Forelimb muscle (tissue), 1 donor: ENCODE measurements at places on chromosomes 5 and 9. TPM values are rescaled to one million over a fixed set of nuclear protein-coding genes. Genes with fewer than 3 reads are reported as not detected.
A peak's percentile ranks its signal among the peaks of the same experiment; 100 is the strongest.

DNA sequence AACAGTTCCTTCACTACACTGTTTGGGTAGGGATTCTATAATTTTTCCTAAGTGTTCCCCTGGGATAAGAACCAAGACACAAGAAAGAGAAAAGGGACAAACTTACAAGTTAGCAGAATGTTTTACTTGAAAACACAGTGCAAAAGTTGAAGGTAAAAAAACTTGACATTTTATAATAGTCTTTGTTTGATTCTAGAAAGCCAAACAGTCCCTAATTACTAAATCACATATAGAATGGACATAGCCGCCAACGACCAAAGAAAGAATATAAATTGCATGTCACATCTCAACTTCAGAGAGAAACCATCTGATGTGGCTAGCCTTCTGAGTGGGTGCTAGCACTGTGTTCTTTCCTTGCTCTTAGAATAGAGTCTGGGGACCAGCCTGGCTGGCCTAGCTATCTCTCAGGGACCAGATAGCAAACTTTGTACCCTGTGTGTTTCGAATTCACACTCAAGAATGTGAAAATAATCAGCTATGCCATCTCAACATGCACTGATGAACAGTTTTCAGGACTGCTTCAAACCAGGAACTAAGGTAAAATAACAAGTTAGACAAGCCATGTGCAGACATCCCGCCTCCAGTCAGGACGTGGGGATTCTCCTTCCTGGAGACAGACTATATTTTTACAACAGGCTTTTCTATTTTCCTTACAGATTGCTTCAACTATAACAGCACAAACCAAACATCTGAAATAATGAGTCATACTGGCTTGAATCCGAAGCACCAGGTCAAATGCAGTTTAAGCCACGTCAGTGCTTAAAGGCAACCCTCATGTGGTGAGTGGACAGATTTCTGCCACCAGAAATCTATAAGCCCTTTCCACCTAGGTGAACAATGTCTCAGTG is 53.7 kb downstream of the LHFPL2 start:
- peak; percentile 95 for DNase-seq

- DNase-seq: no peak
Measured at GRCh38 chr9:136403538-136403914, 3.6 kb upstream of the SNAPC4 start.

The FRMPD1 gene
- polyA plus RNA-seq: 12.5 TPM

DNA sequence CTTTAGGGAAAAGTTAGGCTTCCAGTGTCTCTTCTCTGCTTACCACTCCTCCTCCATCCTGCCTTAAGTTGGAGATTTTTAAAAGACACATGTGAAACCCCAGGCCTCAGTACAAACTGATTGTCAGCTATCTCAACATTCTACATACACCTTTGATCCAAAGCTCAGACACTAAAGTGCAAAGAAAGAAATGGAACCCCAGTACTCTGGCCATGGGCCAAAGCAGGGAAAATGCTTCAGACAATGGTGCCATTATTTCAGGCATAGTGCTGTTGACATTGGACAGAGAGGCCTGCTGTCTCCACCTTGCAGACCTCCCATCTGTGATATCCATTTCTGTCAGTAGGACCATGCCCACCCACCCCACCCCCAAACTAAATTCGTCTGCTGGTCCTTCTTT is 49.1 kb downstream of the G3BP1 start:
- no peak for DNase-seq

DNA sequence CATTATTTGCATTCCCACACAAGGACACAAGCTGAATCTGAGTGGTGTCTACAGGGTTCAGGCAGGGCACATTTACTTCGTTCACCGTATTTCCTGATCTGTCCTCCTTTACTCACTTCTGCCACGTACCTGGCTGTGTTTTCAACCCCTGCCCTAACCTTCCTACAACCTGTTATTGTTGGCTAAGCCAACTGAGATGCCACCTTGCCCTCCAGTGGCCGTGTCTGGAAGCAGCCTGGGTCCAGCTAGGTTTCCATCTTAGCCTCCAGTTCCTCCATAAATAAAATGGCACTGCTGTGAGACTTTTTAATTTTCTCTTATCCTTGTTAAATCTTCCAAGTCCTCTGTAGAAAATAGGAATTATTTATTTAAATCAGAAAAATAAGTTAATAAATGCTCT is 64.8 kb downstream of the ATP10B start:
- DNase-seq: no peak

The TEX10 gene
- 21.6 TPM for polyA plus RNA-seq

- DNase-seq: no peak
Measured at GRCh38 chr5:141040093-141040770, 10.9 kb upstream of the PCDHB1 start.

DNA sequence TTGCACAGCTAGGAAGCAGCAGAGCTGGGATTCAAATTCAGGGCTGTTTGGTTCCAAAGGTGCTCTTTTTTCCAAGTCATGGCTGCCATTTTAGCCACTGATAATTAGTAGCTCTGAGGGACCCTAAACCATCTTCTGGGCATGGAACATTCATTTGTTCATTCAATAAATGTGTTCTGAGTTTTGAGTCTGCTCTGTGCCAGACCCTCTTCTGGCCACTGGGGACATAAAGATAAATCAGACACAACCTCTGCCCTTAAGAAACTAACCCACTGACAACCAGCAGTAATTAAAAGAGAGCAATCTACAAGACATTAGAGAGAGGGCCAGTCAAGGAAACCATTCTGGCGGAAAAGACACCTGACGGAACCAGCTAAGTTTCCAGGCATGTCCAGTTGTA is 2.0 kb upstream of the CPEB4 start:
- no peak for DNase-seq

The SOX30 gene
- polyA plus RNA-seq: 0.42 TPM

GRCh38 chr9:97564291-97565175 is 63.1 kb downstream of the TMOD1 start:
- DNase-seq: no peak

DNA sequence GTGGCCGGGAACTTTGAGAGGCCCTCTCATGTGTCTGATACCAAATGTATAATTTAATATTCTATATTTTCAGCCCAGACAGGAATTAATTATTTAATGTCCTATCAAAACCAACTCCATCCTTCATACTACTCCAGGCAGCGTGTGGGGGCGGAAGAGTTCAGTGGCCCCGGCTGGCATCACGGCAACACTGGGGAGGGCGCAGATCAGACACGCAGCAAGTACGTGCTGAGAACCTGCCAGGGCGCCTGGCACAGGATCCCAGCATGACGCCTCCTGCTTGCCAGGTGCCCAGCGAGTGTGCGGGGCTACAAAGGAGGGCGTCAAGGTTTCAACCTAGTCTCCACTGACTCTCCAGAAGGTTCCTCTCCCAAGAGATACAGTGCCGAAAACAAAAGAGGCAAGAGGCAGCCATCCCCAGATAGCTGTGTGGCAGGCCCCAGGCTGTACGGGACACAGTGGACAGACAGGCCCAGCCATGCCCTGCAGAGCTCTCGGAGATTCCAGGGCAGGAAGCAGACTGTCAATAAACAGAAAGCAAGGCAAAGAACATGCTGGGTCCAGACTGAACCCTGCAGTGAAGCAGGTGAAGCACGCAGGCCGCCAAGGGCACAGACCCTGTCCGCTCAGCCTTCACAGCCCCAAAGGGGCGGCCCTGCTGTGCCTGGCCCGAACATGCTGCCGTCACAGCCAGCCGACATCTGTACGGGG is 110.3 kb downstream of the VAV2 start:
- DNase-seq: no peak

DNA sequence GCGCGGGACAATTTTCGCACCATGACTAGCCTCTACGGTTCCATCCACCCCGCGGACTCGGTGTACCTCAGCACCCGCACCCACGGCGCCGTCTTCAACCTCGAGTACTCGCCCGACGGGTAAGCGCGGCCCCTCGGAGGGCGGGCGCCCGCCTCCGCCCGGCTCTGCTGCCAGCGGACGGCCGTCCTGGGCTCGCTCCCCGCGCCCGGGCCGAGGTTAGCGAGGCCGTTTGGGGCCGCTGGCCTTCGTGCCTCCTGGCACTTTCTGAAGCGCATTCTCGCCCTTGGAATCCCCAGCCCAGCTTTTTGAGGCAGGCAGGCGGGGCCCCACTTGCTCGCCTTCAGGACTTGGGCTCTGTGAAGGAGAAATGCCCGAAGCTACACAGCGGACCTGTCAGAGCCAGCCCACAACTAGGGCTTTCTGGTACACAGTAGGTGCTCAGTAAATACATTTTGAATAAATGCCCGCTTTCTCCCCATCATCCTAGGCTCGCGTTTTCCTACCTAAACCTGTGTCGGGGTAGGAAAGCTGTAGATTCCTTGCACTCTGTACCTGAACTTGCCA is 772 bp downstream of the DCAF10 start:
- DNase-seq: no peak

DNA sequence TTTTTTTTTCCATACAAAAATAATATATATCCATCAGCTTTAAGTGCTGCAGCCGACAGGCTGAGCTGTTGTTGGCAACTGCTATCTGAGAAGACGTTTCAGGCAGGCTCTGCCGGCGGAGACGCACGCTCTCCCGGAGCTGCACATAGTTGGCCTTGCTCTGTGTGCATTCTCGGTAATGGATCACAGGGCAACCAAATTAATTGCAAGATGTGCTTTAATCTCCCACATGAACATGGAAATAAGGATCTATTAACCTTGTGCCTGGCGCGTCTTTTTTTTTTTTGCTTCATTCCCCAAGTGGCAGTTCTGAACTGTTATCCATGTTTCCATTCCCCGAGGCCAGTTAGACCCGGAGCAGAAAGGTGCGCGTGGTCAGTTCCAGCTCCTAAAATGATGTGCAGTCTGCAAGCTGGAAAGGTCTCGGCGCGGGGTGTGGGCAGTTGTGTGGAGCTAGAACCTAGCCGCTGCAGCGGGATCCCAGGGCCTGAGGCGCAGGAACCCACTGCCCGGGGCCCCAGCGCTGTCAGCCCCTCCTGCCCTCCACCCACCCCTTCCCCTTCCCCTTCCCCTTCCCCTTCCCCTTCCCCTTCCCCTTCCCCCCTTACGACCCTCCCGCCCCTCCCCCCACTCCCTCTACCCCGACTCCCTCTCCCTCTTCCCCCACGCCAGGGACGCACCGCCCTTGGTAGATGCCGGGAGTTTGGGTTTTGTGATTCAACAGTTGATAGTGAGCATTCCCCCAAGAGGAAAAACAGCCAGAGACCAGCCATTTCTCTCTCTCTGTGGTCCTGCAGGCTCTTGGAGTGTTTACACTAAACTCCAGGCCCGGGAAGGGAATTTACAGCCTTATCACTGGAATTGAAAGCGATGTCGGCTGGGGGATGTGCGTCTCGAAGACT is 137.8 kb downstream of the CEP120 start:
- DNase-seq: no peak

The CHD1 gene
- 26.4 TPM for polyA plus RNA-seq

GRCh38 chr5:67315082-67315989 is 118.7 kb upstream of the CD180 start:
- DNase-seq: no peak

GRCh38 chr9:108997112-108997511 is 16.2 kb downstream of the CTNNAL1 start:
- DNase-seq: no peak

DNA sequence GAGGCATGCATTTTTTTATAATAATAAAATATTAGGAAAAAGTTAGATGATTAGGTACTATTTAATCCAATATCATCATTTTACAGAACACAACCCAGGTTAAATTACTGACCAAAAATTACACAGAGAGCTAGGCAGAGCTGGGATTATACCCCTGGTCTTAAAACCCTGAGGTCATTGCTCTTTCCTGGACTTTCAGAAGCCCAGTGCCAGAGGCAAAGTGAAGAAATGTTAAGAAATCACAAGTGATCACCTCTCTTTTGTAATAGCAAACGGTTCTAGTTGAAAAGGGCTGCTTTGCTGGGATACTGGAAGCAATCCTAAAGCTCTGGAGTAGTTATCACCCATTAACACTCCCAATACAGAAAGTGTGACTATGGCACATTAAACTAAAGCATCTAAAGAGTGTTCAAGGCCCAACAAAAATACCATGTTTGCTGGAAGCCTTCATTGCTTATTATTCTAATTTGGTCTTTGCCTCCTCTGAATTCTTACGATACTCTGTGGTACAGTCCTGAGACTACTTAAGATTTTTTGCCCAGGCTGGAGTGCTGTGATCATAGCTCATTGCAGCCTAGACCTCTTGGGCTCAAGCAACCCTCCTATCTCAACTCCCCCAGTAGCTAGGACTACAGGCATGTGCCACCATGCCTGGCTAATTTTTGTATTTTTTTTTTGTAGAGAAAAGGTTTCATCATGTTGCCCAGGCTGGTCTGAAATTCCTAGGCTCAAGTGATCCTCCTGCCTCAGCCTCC is 575.9 kb downstream of the RAB3C start:
- no peak for DNase-seq

DNA sequence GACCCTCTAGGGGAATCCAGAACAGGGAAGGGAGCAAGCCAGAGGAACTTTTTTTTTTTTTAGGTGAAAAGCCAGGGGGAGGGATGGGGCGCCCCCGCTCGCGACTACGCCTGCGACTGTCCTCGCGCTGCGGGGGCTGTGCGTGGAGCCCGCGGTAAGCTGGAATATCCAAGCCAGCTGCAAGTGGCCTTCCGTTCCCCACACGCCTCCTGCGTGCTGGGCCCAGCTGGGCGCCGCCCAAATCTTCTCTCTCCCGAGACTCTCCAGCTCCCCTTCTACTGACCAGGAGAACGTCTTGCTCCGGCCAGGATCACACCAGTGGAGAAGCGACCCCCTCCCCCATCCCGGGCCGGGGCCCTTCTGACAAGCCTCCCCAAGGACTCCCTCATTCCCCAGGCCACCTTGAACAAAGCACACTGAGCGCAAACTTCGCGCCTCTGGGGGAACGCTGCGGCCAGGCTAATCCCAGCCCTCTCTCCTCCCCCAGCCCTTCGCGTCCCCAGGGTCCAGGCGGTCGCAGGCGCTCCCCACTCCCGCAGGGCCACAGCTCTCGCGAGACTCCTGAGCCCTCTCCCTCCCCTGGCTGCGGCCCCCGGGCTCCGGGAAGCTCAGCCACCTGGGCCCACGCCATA is 6.6 kb downstream of the BARX1 start:
- DNase-seq: no peak

DNA sequence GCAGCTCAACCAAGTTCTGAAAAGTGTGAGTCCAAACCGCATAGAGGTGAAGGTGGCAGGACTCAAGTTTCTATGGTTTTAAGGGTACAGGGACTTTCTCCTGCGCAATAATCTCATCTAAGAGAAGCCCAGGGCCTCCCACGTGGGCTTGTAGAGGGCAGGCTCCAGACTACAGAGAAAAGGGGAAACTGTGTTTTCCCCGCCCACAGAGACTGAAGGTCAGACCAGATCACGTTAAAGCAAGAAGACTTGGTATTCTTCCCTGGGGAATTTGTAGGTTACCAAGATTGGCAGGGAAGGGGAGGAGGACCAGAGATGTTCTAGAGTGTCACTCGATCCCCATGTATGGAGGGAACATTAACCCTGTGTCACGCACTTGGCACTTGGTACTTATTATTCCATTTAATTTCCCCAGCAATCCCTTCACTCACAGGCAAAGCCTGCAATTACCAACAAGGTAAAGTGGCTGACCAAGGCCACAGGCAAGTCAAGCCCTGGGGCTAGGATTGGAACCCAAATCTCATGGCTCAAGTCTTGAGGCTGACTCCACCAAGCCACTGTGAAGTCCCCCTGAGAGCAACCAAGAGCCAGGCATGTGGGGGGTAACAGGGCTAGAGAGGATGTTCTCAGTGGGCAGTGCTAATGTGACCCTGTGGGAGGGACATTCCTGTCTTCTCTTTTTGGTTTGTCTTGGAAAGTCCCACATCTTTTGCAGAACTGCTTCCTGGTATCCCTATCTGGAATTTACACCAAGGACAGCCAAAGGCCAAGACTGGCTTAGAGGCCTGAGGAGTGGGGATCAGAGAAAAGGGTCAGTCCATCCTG is 18.3 kb upstream of the NEK6 start:
- DNase-seq: no peak

GRCh38 chr9:129173296-129174101 is 4.6 kb downstream of the IER5L start:
- no peak for DNase-seq

The DMRT3 gene
- polyA plus RNA-seq: 0.38 TPM
